ENCODE measurements at places on chromosomes 3 and 15.

- DNase-seq = no peak
Measured at GRCh38 chr3:192186498-192186897, 540.8 kb downstream of the FGF12 start.

GRCh38 chr3:127613406-127613805, 15.2 kb downstream of the MCM2 start:
- DNase-seq = no peak

DNA sequence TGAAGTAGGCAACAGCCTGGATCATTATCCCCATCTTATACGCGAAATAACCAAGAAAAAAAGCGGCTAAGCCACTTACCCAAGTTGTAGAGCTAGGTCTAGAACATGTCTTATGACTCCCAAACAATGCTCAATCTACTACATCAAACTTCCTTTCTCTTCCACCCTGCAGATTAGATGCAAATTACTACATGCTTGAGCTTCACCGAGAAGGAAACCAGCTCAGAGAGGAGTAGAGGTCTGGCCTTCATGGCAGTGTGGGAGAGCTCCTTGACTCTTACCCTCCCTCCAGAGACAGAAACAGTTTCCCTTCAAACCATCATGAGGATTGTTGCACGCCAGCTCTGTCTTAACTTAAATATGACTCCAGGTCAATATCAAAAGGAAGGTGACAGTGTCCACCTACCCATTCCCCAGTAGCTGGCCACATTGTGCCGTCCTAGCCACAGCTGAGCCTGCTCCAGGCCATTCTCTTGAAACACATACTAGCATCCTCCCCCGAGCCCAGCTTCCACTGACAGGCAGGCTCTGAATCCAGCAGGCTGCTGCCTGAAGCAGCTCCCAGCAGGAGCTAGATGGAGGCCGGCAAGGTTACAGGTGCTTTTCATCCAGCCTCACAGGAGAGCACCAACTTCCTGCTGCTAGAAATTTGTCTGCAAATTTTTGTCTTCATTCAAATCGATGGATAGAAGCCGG, 56.8 kb downstream of the CPN2 start:
- no peak for DNase-seq

- no peak for DNase-seq
Measured at GRCh38 chr3:159819676-159820075, 169.0 kb upstream of the IL12A start.

GRCh38 chr3:43759938-43760337, 69.2 kb downstream of the ABHD5 start:
- DNase-seq = no peak

- no peak for DNase-seq
Measured at GRCh38 chr3:159039286-159039685, 237.4 kb downstream of the MFSD1 start.

DNA sequence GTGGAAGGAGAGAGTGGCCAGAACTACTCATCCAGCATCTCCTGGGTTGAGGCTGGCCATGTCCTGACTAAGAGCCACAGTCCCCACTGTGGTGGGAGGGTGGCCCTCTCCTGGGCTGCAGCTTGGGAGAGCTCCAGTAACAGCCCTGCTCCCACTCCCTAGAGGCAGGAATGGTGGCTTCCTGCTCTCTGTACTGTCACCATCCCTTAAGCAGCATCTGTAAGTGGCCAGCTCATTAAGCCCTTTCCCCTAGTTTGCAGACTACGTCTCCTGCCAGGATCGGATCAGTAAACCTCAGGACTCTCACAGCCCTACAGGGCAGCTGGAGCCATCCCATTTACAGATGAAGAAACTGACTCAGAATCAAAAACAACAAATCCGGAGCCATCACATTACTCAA, 30.5 kb downstream of the DNAJB8 start:
- no peak for DNase-seq

- no peak for DNase-seq
Measured at GRCh38 chr3:12275974-12276650, 12.8 kb upstream of the PPARG start.

DNA sequence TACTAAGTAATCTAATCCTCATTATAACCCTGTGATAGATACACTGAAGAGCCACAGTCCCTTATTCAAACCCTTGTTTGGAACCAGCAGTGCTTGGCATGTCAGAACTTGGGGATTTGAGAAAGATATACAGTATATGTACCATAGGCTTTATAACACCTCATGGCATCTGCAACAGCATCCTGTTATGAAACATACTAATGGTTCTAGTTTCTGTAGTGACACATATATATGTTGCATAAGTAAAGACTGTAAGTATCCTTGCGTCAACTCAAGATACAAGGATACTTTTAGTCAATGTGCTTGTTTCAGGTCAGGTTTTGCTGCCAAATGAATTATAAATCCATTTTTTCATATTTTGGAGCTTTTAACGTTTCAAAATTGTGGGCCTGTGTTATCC, 58.5 kb downstream of the CCNL1 start:
- no peak for DNase-seq

Data from T-helper 9 cell (primary cell).